ENCODE measurements at places on chromosomes 3 and 15.

GRCh38 chr15:94070356-94071295, 160.7 kb upstream of the MCTP2 start:
- DNase-seq: no peak

- no peak for DNase-seq
Measured at GRCh38 chr3:147614210-147614609, 205.0 kb downstream of the ZIC1 start.

DNA sequence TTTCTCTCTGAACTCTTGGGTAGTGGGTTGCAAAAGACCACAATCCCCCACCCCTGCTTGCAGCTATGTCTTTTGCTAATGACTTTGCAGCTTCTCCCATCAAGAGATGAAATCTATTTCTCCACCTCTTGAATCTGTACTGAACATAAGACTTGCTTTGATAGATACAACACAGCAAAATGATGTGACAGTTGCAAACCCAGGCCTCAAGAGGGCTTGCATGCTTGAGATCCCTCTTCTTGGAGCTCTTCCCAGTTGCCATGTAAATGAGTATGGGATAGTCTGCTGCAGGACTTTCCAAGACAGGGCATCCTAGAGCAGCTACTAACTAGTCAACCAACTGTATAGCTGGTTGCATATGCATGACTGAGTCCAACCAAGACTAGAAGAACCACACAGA, 783.6 kb downstream of the PDCD6IP start:
- DNase-seq: no peak

DNA sequence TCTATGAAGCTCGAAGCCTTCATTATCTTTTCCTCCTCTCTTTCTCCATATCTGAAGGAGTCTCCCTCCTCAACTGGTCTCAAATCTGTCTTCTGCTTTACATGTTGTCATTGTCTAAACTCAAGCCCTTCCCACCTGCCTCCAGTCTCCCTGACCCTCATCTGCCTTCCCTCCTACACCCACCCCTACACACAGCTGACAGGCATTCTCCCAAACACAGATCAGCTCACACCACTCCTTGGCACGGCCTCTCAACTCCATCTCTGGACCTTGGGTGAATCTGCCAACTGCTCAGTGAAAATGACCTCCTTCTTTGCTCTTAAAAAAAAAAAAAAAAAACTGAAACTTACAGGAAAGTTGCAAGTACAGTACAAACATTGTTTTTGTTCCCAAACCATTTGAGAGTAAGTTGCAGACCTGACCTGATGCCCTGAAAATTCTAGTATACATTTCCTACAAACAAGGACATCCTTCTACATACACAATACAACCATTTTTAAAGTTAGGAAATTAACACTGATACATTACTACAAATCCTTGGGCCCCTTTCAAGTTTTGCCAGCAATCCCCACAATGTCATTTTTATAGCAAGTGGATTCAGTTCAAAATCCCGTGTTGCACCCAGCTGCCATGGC, 49.4 kb upstream of the UBE2E1 start:
- no peak for DNase-seq

- DNase-seq: no peak
Measured at GRCh38 chr3:173096140-173096539, 44.9 kb downstream of the SPATA16 start.

DNA sequence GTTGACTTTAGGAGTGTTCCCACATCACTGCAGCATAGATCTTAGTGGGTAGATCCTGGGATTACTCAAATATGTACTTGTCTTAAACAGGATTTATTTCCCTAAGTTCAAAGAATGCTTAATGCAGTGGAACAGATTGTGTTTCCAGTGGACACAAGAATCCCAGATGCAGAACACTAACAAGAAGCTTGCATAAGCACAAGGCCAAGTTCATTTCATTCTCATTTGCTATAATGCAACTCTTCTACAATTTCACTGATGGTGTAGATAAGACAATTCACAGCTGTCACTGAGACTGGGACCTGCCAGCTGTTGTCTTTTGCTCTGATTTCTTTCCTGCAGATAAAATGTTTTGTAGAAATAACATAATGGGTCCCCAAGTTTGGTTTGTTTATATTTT, 225.6 kb downstream of the NFKBIZ start:
- DNase-seq: no peak

DNA sequence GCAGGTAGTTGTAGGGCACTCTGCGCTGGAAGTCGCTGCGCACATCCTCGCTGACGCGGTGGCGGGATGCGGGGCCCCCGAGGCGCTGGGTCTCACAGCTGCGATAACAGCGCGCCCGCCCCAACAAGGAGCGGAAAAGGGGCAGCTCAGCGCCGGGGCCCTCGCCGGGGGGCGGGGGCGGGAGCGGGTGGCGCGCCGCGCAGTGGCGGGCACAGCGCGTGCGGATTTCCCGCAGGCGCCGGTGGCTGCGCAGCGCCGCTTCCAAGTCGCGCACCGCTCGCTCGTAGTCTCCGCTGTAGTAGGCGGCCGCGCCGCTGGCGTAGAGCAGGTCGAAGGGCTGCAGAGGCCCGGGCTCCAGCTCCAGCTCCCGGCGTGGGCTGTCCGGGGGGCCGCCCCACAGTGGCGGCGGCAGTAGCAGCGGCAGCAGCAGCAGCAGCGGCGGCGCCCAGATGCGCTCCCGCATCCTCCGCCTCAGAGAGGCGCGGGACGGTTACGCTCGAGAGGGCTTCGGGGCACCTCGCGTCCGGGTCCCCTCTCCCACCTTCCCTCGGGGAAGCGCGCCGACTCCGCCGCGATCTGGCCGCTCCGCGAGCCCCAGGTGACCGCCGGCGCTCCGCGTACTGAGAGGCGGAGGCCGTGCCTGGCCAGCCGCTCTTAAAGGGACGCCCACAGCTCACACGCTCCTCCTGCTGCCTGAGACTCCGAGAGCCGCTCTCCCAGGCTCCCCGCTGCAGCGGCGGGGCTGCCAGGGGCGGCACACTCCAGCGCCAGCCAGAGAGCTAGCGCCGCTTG, at the start of gene P3H2:
Gene P3H2 (minus strand): TSS at position 629 of the 792 bp plus-strand sequence. CDS start 166 bp downstream, at position 463.
- DNase-seq: peak; percentile 91

DNA sequence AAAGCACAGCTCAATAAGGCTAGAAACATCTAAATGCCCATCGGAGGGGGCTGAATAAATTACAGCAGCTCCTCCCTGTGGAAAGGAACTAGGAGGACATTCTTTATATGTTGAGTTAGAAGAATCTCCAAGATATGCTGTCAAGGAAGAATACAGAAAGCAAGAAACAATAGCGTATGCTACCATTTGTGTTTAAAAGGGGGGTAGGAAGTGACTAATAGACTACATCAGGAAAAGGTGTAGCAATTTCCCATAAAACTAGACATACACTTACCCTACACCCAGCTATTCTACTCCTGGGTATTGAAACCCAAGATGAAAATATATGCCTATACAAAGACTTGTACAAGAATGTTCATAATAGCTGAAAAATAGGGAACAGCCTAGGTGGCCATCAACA, 21.6 kb downstream of the SEC61A1 start:
- no peak for DNase-seq

- no peak for DNase-seq
Measured at GRCh38 chr15:99096894-99097426, 7.9 kb upstream of the SYNM start.

DNA sequence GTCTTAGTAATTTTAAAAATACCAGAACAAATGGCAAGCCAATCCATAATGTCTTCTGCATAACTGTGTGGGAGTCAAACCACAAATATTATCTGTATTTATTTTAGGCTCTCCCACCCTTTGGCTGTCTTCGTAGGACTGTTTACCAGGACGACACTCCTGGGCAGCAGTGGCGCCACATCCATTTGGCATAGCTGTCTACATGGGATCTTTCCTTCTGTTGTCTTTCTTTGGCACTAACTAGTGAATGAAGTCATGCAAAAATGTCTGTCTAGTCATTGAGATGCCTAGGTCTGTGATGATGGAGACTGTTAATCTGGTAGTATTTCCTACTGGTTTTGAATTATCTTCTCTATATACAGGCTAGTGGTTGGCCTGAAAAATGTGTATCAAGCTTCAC, 54.0 kb upstream of the CHMP2B start:
- no peak for DNase-seq

DNA sequence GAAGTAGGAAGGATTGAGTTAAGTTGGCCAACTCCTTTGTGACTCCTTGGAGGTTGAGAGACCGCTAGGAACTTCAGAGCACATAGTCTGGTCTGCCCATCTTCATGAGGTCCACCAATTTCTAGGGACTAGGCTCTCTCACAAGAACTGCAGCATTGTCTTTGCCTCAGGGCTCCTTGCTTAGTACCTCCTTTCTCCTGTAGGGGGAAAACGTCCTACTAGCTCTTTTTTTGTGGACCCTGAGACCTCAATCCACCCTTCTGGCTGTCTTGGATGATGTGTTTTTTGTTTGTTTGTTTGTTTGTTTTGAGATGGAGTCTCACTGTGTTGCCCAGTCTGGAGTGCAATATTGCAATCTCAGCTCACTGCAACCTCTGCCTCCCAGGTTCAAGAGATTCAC, 21.6 kb downstream of the REC114 start:
- DNase-seq: no peak

DNA sequence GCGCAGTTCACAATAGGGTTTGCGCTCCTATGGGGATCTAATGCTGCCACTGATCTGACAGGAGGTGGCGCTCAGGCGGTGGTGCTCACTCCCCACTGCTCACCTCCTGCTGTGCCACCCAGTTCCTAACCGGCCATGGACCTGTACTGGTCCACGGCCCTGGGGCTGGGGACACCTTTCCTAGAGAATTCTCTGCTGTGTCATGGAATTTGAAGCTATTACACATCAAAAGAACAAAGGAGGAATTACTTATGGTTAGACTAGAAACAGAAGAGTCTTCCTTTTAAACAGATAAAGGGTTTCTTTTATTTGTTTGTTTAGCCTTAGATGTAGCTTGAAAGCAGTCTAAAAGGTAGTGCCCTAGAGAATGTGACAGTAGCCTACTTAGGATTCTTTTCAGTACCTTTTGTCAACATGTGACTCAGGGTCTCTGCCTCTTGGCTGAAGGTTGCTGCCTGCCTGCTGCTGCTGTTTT, 50.3 kb downstream of the PAK2 start:
- no peak for DNase-seq

DNA sequence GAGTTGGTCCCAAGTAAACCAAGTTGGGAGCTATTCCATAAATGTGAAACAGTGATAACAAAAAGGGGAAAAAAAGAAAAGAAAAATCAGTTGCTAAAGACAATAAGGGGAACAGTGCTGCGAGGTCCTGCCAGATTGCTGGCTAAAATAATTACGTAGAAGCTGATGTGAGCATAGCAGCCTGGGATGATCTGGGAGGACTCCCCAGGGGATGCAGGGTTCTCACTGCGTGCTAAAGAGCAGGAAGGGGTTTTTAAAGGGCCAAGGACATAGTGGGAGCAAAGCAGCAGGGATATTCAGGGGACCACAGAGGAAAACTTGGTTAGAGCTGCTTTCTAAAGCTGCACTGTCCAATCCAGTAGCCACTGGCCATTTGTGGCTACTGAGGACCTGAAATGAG, 133.0 kb upstream of the UMPS start:
- DNase-seq: no peak

GRCh38 chr3:98068824-98069223, 18.1 kb upstream of the OR5AC2 start:
- no peak for DNase-seq

DNA sequence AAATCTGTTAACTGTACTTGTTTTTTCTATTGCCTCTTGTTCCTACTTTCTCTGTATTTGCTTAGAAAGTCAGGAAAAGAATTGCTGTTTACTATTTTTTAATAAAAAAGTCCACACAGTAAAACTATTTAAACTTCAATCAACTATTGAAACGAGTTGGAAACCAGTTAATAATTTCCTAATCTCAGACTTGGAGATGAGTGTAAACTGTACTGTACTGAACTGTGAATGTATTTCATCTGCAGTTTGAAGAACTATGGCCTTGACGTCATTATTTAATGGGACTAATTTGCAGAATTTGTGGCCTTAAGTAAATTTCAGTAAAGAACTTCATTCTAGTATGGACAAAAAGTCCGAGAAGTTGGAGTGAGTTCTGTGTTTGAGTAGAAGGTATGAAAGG, 89.1 kb downstream of the LRRC28 start:
- DNase-seq: no peak

DNA sequence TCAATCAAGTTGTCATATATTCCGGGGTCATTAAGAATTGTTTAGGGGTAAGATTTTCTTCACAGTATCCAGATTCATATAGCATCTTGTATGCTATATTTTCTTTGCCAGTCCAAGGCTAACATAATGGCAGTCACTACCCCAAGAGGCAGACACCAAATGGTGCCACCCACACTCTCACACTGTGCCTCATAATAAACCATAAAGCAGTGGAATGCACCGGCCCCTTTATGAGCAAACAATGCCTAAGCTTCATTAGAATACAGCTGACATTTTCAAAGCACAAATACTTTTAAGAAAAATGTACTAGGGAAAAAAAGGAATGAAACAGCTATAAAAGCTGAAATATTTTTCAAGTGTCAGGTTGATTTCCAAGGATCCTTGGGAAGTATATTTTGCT, 121.6 kb downstream of the TFDP2 start:
- DNase-seq: no peak

DNA sequence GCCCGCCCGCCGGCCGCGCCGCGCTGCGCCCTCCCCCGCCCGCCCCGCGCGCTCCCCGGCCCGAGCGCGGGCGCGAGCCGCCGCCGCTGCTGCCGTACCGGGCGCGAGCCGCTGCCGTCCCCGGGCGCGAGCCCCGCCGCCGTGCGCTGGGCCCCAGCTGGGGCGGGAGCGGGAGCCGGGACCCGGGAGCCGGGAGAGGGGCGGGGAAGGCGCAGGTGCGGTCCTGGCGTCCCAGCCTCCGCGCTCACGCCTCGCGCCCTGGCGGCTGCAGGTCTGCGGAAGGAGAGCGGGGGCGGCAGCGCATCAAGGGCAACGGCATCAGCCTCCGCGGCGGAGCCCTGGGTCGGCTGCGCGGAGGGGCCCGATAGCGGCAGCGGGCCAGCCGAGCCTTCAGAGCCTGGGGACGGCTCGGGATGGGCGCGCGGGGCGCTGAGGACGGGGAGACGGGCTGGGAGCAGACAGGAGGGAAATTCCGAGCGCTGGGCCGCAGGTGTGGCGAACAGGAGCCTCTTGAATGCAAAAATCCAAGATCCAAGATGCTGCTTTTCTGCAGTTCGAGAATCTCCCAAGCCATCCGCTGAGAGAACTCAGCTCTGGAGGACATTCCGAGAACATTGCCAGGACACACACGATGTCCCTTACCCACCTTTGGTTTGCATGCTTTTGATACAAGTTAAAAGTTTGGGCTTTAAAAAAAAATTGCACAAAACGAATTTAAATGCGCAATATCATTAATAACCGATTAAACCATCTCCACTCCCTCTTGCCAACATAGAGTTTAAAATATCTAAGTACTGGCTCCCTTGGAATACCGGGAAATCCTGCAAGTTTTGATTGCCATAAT, 251.1 kb downstream of the TJP1 start:
- DNase-seq: no peak

GRCh38 chr3:16456784-16457415, 56.6 kb downstream of the RFTN1 start:
- peak; percentile 47 for DNase-seq

GRCh38 chr3:17013050-17013449, 128.3 kb downstream of the PLCL2 start:
- no peak for DNase-seq

All from RCC 7860 (cell line).